ENCODE measurements at places on chromosomes 11 and 22. TPM values are rescaled to one million over a fixed set of nuclear protein-coding genes. Genes with fewer than 3 reads are reported as not detected.

DNA sequence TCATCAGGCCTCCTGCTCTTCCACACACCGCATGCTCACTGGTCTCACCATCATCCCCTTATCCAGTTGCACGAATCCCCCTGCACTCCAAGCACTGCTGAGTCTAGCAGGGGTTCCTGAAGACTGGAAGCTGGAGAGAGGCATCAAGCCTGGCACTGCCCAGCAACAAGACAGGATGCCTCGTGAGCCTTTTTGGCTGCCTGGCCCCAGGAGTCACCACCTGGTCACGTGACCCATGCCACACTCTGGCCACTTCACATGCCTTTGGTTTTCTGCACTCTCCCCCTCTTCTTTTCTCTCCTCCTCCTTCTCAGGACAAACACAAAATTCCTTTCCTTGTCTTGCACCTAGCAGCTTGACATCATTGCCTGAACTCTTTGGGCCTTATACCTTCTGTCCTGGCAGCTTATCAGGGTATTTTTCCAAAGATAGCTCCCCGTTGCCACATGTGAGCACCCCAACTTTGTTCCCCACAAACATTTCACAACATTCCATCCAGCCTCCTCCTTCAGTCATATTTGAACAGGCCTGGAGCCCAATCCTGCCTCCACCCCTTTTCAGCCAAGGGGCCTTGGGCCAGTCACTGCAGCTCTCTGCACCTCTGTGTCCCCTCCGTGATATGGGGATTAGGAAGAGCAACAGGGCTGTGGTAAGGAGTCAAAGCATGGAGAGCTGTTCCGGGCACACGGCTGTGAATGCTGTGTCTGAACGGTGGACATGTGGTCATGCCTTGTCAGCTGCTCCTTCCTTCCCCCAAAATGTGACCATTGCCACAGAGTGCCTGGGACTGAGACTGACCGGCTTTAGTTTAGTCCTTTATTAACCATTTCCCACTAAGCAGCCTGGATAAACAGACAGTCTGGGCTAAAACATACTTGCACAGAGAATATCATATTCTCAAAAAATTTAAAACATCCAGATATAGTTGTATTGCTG, 2.8 kb upstream of the PACSIN2 start:
- no peaks in the 10 kb centered on the region for H3K27me3 ChIP-seq
- no peak for DNase-seq
- H3K36me3 ChIP-seq, result no peaks in the 10 kb centered on the region
- peaks cover 9% of the 10 kb centered on the region for H3K4me1 ChIP-seq

- no peaks in the 10 kb centered on the region for H3K27me3 ChIP-seq
- H3K4me3 ChIP-seq, result peak overlapping the region; percentile 92
- DNase-seq, result peak; percentile 22
Observed at GRCh38 chr11:65854852-65855837, 2.8 kb downstream of the CFL1 start.

DNA sequence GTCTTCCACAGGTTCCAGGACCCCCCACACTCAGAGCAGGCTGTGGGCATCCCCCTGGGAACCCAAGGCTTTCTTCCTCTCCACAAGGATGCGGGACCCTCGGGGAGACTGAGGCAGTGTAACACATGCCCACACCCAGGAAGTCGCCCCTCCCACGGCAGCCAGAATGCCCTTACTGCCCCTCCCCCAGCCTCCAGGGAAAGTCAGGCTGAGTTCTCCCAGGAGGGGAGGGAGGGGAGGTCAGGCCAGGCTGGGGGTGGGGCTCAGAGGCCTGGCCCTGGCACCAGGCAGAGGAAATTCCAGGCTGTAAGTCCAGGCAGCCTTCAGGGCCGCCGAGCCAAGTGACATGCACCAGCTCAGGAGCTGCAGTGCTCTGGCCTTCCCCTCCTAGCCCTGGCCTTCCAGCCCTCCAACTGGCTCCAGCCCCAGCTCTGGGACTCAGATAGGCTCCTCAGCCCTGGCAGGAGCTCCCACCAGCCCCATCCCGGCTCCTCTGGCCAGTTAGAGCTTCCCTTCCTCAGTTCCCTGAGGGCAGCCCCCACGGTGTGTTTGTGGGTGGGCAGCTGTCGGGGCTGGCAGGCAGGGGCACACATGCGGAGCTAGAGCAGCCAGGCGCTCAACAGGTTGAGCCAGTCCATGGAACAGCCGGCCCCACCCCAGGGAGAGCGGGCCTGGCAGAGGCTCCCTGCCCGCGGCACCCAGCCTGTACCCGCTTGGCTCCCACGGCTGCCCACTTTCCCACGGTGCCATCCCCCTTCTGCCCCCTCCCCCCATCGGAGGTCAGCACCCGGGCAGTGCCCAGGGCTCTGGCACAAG, 3.6 kb downstream of the BCL9L start:
- peaks cover 56% of the 10 kb centered on the region for H3K4me1 ChIP-seq
- H3K27ac ChIP-seq, result peak overlapping the region; percentile 100
- no peaks in the 10 kb centered on the region for H3K36me3 ChIP-seq
- H3K27me3 ChIP-seq, result no peaks in the 10 kb centered on the region
- peak overlapping the region; percentile 88 for H3K4me3 ChIP-seq
- peak; percentile 87 for DNase-seq

DNA sequence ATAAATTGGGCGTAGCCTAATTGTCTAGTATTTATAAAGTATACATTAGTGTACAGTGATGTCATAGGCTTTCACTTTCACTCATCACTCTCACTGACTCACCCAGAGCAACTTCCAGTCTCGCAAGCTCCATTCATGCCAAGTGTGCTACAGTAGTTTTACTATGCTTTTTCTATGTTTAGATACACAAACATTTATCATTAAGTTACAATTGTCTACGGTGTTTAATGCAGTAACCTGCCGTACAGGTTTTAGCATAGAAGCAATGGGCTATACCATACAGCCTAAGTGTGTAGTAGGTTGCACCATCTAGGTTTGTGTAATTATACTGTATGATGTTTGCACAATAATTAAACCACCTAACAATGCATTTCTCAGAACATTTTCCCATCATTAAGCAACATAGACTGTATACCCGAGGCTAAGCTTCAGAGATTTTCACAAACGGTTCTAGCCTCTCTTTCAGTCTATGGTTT, 17.5 kb downstream of the OR9G1 start:
- no peaks in the 10 kb centered on the region for H3K4me1 ChIP-seq
- H3K4me3 ChIP-seq, result no peak overlapping the region
- no peak for DNase-seq
- H3K36me3 ChIP-seq, result no peaks in the 10 kb centered on the region
- peak overlapping the region; percentile 37 for H3K27ac ChIP-seq

DNA sequence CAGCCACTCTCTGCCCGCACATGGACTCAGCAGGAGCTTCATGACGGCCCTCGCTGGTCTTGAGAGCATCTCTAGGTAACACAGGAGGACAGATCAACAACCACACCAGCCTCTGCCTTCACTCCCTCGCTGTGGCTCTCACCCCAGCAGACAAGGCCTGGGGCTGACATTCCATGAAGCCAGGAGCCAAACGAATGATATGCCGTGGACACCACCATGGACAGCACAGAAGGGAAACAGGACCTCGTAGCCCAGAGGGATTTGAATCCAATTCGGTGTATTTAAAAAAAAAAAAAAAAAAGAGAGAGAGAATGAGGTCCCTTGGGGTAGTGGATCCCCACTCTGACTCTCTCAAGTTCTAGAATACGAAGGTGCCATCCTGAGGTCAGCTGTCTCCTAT, 385.5 kb downstream of the SHANK2 start:
- no peak overlapping the region for H3K4me3 ChIP-seq
- no peak overlapping the region for H3K27ac ChIP-seq
- no peaks in the 10 kb centered on the region for H3K27me3 ChIP-seq
- no peaks in the 10 kb centered on the region for H3K4me1 ChIP-seq
- DNase-seq, result no peak

DNA sequence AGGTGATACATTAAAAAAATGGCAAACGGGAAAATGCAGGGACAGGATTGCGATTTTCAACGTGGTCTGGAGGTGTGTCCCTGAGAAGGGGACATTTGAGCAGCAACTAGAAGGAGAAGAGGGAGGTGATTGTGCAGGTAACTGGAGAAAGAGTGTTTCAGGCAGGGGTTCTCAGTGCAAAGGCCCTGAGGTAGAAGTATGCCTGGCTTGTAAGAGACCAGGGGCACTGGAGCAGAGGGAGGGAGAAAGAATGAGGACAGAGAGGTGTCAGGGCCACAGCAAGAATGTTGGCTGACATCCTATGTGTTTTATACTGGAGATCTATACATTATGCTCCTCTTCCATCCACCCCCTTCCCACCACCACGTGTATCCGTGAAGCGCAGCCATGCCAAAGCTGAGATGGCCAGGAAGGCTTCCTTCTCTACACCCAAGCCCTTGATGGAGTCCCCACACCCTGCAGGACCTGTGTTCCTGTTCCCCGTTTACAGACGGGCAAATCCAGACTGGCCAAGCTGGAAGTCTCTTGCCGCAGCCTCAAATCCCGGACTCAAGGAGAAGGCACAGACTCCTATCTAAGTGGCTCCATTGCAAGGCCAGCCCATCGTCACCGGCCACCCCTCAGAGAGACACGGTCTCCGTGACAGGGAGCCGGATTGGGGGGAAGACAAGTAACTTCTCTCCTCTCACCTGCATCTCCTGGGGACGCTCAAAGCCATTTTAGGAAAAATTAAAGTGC, 416.1 kb downstream of the MN1 start:
- H3K27ac ChIP-seq, result no peak overlapping the region
- no peak overlapping the region for H3K4me3 ChIP-seq
- H3K4me1 ChIP-seq, result no peaks in the 10 kb centered on the region
- H3K27me3 ChIP-seq, result no peaks in the 10 kb centered on the region
- no peak for DNase-seq

GRCh38 chr22:32850591-32851517, 49.3 kb downstream of the TIMP3 start:
- H3K36me3 ChIP-seq, result no peaks in the 10 kb centered on the region
- no peaks in the 10 kb centered on the region for H3K27me3 ChIP-seq
- DNase-seq, result peak; percentile 59
- no peaks in the 10 kb centered on the region for H3K4me1 ChIP-seq
- H3K27ac ChIP-seq, result no peak overlapping the region
- no peak overlapping the region for H3K4me3 ChIP-seq

DNA sequence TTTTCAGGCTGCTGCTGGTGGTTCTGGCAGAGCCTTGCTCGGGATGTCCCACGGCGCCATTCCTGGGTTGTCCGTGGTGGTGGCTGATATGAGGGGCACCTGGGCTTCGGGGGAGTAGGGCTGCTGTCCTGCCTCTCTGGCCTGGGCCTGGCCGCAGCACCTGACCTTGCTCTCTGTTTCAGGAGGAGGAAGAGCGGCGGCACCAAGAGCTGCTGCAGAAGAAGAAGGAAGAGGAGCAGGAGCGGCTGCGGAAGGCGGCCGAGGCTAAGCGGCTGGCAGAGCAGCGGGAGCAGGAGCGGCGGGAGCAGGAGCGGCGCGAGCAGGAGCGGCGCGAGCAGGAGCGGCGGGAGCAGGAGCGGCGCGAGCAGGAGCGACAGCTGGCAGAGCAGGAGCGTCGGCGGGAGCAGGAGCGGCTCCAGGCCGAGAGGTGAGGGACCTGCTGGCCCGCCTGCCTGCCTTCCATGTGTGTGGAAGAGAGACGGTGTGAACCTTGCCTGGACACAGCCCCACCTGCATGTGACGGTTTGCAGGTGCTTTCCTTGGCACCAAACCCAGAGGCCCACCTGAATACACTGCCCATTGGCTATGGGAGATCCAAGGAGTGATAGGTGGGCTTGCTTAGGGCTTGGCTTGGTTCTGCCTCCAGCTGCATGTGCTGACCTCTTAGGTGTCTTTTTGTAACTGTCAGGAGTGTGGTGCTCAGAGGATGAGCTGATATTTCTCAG, 22.8 kb downstream of the INCENP start:
- DNase-seq, result no peak
- H3K4me1 ChIP-seq, result no peaks in the 10 kb centered on the region
- no peak overlapping the region for H3K4me3 ChIP-seq
- no peaks in the 10 kb centered on the region for H3K27me3 ChIP-seq
- H3K27ac ChIP-seq, result no peak overlapping the region
- no peaks in the 10 kb centered on the region for H3K36me3 ChIP-seq

DNA sequence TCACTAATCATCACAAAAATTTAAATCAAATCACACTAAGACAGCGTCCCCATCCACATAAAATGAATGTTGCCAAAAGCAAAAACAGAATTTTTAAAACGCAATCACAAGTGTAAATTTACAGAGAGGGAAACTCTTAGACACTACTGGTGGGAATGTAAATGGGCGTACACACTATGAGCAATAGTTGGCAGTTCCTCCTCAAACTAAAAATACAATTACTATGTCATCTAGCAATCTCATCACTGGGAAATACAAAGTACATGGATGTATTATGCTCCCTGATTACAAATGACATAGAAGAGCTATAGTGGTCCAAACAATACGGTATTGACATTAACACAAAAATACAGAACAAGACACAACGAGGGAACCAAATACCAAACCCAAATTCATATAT, 8.7 kb upstream of the RGL4 start:
- no peaks in the 10 kb centered on the region for H3K27me3 ChIP-seq
- H3K27ac ChIP-seq, result no peak overlapping the region
- no peak overlapping the region for H3K4me3 ChIP-seq
- no peaks in the 10 kb centered on the region for H3K36me3 ChIP-seq
- no peaks in the 10 kb centered on the region for H3K4me1 ChIP-seq
- no peak for DNase-seq

DNA sequence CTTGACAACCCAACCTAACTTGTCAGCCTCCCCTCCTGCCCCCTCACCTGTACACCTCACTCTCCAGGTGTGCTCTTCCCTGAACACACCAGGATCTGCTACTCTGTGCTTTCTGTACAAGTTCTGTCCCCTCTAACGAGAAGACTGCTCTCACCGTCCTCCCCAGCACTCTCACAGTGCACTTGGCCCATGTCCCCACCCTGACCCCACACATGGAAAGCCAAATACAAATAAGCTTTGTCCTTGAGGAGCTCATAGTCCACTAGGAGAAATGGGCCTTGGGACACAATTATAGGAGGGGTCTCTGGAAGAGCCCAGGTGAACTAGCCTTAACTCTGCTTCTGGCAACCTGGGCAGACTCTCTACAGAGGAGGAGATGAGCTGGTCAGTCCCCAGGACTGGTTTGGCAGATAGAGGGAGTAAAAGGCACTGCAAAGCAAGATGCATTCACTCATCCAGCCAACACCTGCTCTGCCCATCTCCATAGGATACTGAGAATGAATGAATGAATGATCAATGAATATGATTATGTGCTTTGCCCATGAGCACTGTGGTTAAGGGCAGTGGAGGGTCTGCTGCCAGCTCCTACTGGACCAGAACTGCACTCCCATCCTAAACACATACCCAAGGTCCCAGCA, 9.9 kb downstream of the NIPSNAP1 start:
- no peak overlapping the region for H3K4me3 ChIP-seq
- no peaks in the 10 kb centered on the region for H3K27me3 ChIP-seq
- no peaks in the 10 kb centered on the region for H3K36me3 ChIP-seq
- DNase-seq, result no peak
- H3K4me1 ChIP-seq, result no peaks in the 10 kb centered on the region

GRCh38 chr11:5818245-5818886, 9.6 kb downstream of the OR52N2 start:
- no peaks in the 10 kb centered on the region for H3K27me3 ChIP-seq
- H3K4me1 ChIP-seq, result no peaks in the 10 kb centered on the region
- H3K27ac ChIP-seq, result no peak overlapping the region
- DNase-seq, result no peak
- no peak overlapping the region for H3K4me3 ChIP-seq

SEPTIN5 gene
- total RNA-seq, result 2.2 TPM

PRR33 gene
- not detected for total RNA-seq

NTM gene
- 2.8 TPM for total RNA-seq

UBQLNL gene
- 0.22 TPM for total RNA-seq

SLC22A6 gene
- total RNA-seq, result not detected

SLC43A3 gene
- 21.4 TPM for total RNA-seq

Data from colonic mucosa (tissue), 4 donors.